ENCODE measurements at places on chromosomes 7 and 10. TPM values are rescaled to one million over a fixed set of nuclear protein-coding genes. Genes with fewer than 3 reads are reported as not detected.
A peak's percentile ranks its signal among the peaks of the same experiment; 100 is the strongest.

GRCh38 chr7:38220452-38220851 is 42.4 kb downstream of the STARD3NL start:
- ATAC-seq: no peak

DNA sequence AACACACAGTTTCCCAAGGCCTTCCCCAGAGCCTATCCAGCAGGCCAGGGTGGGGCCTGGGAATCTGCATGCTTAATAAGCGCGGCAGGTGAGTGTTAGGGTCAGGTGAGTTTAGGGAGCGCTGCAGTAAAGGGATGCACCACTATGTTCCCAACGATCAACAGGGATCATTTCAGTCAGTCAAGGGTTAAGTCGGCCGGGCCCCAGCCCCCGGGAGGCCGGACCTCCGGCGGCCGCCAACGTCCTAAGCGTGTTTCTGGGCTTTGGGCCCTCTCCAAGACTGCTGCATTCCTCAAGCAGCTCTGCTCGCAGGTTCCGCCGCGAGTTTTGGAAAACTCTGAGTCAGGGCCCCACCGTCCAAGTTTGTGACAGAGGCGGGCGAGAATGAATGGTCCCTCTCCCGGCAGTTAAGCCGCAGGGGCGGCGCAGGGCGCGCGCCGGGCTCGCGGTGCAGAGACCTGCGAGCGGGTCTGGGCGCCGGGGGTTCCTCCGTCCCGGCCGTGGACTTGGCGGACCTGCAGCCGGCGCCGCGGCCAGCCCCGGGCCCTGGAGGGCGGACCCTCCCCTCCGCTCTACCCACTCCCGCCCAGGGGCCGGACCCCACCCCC is 81.6 kb downstream of the ARHGAP22 start:
- ATAC-seq: peak; percentile 42

GRCh38 chr10:12473491-12473890 is 124.1 kb downstream of the CAMK1D start:
- no peak for ATAC-seq

DNA sequence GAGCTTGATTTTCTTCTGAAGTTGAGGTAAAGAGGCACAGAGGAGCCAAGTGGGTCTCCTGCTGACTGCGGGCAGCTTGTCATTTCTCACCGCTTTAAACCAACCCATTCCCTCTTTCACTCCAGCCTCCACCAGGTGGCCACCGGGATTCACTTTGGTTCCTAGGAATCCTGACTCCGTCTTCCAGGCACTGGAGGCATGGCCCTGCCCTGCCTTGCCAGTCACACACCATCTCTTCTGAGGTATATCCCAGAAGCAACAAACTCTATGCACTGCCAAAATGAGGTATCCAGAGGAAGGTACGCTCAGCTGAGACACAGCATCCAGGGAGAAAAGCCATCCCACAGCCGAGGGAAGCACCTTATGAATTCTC is 280.8 kb downstream of the TNS3 start:
- ATAC-seq: no peak

DNA sequence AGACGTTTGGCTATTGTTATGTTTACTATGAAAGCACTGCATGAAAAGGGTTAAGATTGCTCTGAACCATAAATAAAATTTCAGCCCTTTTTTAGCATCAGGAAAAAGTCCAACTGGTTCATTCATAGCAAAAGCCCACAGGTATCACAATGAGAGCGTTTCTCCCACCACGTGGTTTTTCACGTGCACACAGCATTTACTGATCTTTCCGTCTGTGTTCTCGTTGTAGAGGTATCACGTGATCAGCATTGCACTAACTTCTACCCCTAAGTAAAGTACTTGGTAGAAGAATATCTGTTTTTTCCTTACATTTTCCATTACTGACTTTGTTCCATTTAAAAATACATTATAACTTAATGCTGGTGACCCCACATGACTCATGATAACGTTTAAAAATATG is 17.8 kb upstream of the CCDC3 start:
- ATAC-seq: no peak

- no peak for ATAC-seq
These were observed 40.6 kb upstream of the PIK3CG start for GRCh38 chr7:106824458-106824857.

Gene EBLN1
- total RNA-seq: not detected

DNA sequence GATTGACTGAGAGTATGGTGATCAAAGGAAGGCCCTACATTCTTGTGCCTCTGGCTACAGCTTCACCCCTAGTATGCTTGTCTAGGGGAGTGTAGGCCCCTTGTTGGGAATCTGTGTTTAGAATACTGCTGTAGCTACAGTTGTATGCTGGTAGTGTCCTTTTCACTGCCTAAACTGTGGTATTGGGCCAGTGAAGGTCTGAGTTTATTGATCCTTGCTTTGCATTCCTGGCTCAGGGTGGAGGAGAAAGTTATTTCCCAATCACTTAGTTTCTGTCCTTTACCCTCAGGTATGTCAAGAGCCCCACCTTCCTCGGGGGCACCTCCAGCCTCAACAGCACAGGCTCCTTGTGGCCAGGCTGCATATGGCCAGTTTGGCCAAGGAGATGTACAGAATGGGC is 6.6 kb downstream of the SEC24C start:
- ATAC-seq: no peak

DNA sequence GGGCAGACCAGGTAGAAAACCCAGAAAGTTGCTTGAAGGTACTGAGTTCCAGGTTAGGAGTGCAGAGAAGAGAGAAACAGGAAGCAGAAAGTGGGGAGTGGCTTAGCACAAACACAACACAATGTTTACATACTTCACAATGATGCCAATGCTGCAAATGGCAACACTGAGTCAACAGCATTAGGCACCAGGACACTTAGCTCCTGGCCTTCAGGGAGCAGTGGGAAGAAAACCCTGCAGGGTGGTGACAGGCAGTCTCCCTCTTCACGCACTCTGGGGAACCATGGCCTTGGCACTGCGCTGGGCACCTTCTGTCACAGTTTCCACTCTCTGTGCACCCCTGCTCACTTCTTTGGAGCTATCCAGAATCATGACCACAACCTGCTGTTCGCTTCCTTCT is 7.3 kb downstream of the ICA1 start:
- peak; percentile 52 for ATAC-seq

DNA sequence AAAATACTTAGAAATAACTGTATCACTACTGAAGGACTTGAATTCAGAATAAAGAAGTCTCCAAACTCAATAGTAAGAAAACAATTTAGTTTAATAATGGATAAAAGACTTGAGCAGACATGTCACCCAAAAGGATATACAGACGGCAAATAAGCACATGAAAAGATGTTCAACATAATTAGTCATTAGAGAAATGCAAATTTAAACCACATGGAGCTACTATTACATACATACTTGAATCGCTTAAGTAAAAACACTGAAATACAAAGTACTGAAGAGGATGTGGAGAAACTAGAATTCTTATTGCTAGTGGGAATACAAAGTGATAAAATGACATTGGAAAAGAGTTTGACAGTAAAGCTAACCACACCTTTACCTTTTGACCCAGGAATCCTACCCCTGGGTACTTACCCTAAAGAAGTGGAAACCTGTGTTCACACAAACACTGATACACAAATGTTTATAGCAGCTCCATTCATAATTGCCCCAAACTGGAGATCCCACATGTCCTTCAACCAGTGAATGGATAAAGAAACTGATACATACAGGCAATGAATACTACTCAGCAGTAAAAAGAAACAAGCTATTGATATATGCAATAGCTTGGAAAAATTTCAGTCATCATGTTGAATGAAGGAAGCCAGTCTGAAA is 54.3 kb upstream of the NFKB2 start:
- ATAC-seq: no peak

Gene SUFU
- total RNA-seq: 9.4 TPM

DNA sequence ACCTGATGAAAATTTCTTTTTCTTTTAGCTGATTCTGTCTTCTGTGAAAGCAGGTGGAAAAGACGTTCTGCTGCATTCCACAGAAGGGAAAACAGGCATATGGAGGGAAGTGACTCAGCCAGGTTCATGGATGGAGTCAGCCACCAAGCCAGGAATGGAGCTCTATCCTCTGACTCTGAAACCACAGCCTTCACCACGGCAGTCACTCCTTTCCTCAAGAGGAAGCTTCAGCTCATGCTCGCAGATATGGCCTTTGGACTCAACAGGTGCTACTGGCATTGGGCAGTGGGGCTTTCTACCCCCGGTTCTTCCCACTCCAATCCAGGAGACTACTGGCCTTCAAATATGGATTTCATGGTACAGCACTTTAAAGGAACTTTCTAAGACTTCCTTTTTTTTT is 11.5 kb upstream of the PLAU start:
- ATAC-seq: peak; percentile 74

Gene MYO1G
- 1.1 TPM for total RNA-seq

Gene SPACDR
- total RNA-seq: 0.24 TPM

DNA sequence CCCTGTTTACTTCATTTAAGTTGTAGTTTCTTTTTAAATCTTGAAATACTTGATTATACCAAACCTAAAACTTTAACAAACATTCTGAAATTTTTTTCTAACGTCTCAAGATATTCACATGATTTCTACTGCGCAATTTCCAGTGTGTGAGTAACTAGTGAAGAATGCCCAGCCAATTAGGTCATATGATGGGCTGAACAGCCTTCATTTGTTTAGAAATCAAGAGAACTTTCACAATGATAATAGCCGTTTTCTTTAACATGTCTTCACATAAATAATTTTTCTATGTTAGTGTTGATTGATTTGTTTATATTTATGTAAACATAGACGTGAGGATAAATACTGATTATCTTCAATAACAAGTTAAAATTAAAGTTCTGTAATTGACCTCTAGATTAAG is 21.8 kb downstream of the STAM start:
- peak; percentile 50 for ATAC-seq

- no peak for ATAC-seq
These were observed 577.3 kb upstream of the GALNT17 start for GRCh38 chr7:70554646-70555045.

- ATAC-seq: no peak
These were observed 32.5 kb upstream of the BMPER start for GRCh38 chr7:33872870-33873269.

GRCh38 chr7:155410431-155410830 is 47.5 kb upstream of the EN2 start:
- ATAC-seq: no peak

DNA sequence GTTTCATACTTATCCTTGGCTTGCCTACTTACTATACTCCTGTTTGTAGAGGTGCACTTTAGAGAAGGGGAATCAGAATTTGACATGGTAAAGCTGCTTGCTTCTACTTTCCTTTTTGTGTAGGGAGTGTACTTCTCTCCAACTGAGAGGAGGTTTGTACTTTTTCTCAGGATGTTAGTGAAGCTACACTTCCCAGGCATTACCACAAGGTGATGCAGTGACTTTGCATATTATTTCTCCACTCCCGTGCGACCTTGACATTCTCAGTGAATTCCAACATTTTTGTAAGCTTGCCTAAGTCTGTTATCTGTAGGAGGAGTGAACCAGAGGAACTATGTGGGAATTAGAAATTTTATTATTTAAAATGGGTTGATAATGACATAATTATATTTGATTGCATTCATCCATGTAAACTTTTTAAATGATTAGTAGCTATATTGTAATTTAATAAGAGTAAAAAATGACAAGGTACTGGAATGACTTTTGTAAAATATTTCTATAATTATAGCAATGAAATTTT is 5.2 kb downstream of the TAX1BP1 start:
- no peak for ATAC-seq

Gene SEMA3E
- total RNA-seq: 0.44 TPM
